ENCODE measurements at places on chromosomes 16 and 17.

GRCh38 chr16:72936408-72936807 is 111.5 kb downstream of the ZFHX3 start:
- DNase-seq: no peak

DNA sequence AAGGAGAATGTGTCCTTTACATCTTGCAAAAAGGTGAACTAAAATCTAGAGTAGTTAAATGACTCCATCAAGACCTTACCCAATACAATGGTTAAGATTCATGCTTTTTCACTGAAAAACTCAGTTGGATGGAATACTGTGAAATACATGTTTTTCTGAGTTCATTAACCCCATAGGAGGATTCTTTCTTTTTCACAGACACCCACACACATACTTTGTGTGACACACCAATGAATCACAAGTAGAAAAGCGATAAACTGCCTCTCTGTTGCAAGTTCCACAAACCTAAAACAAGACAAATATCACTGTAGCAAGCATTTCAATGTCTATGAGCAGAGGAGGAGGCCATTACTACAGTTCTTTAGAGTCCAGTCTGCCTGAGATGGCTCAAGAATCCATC is 258.8 kb upstream of the CDH5 start:
- DNase-seq: no peak

GRCh38 chr17:6910987-6911603 is 79.6 kb upstream of the TEKT1 start:
- DNase-seq: no peak

DNA sequence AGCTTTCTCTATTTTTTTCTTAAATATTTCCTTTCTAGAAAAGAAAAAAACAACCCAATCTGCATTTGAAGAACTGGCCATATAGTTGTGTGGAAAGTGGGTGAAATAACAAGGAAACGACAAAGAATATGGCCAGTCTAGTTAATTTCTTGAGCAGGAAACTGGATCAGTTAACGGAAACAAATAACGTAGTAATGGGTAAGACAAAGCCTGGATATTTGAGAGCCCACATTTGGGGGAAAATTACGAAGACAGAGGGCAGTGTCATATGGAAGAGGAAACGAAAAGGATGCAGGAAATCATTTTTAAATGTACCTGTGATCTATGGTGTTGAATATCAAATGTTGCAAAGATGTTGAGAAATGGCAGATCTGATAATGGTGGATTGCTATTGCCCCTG is 78.6 kb downstream of the HS3ST3A1 start:
- DNase-seq: no peak

- no peak for DNase-seq
Measured at GRCh38 chr17:1554751-1555540, 7.6 kb downstream of the PITPNA start.

DNA sequence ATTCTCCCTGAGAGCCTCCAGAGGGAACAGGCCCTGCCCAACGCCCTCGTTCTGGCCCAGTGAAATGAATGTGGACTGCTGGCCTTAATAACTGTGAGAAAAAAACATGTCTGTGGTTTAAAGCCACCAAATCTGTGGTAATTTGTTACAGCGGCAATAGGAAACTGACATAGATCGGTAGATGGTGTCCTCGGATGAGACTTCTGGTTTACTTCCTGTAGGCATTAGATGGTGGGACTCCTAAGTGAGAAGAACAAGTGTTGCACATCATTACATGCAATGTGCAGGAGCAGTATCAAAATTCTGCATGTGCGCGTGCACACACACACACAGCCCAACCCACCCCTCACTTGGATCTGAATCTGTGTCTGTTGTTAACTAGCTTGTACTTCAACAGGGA is 42.0 kb downstream of the CDK5R1 start:
- no peak for DNase-seq

DNA sequence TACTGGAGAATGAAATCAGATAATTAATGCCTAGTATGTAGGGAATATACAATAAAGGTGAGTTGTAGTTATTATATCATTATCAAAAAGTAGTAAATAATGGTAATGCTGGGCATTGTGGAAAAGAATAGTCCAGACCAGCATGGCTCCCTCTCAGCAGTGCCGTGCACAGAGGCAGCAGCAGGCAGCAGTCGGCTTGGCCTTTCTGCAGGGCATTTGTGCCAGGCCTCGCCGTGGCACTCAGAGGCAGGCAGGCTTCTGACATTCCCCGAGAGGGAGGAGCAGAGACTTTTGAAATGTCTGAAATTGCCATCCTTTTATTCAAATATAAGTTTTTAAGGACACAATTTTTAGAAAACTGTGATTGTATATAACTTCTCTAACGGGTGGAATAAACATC is 15.0 kb downstream of the KIAA0513 start:
- no peak for DNase-seq

DNA sequence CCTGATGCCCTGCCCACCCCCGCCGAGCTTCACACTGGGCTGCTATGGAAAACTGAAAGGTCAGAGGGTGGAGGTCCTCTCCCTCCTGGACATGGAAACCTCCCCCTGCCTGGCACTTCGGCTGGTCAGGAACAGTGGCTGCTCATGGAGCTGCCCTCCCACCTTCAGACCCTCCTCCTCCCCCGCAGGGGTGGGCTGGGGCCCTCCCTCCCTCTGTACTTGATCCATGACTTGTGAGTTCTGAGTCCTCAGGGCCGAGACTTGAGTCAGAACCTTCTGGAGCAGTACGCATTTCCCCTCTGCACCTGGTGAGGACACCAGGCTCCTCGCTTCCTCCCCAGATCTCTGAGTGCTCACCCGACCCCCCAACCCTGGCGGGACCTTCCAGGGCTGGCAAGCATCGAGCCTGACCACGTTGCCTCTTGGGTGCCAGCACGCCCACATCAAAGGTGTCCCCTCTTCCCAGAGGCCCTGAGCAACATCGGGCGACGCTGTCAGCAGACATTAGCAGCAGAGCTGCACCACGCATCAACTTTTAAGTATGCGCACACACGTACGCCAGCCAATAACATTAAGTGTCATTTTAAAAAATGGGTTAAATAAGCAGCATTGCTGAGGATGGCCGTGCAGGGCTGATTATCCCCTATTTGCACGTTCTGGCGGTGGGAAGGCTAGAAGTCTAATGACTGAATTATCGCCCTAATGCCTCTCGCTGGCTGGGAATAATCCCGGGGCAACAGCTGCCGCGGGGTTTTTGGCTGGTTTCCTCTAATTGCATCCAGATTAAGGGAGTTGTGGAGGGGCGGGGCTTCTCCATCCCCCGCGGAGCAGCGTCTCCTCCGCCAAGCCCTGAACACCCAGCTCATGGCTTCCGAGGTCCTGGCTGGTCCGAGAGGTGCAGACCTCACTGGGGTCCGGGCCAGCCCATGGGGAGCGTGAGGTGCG is 98.0 kb downstream of the TBC1D16 start:
- DNase-seq: no peak

Data from left hindlimb (tissue), 1 donor.